ENCODE measurements at places on chromosomes 11 and 22.

DNA sequence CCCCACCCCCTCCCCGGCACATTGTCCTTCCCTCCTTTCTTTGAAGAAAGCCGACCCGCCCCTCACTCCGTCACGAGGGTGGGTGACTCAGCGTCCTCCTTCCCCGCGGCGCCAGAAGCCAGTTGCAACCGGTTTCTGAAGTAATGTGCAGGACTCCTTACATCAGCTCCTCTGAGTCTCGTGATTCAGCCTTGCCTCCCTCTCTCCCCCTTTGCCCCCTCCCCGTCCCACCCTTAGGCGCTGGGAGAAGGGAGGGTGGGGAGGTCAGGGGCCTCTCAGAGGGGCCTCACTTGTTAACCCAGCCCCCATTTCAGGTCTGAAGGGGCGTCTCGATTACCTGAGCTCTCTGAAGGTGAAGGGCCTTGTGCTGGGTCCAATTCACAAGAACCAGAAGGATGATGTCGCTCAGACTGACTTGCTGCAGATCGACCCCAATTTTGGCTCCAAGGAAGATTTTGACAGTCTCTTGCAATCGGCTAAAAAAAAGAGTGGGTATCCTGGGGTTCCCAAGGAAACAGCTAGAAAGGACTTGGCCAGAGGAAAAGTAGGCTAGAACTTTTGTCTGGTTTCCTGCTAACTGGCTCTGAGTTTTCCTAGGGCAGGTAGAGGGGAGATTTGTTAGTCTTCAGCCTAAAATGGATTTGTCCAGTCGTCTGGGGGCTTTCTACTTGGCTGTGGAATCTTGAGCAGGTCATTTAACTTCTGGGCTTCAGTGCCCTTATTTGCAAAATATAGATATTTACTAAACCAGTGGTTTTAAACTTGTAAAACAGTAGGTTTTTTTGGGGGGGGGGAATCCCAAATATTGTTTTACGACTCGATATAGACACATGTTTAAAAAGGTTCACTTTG is 1.1 kb downstream of the SLC3A2 start:
- peak; percentile 83 for DNase-seq

- DNase-seq: no peak
Measured at GRCh38 chr11:110085255-110085838, 7.8 kb upstream of the ZC3H12C start.

- DNase-seq: no peak
Measured at GRCh38 chr22:31826443-31826842, 72.6 kb downstream of the DEPDC5 start.

- DNase-seq: no peak
Measured at GRCh38 chr11:109747839-109748238, 325.8 kb downstream of the C11orf87 start.

- DNase-seq: no peak
Measured at GRCh38 chr22:46119729-46120419, 30.5 kb upstream of the PPARA start.

- DNase-seq: no peak
Measured at GRCh38 chr11:126573325-126573978, 218.0 kb downstream of the ST3GAL4 start.

- DNase-seq: no peak
Measured at GRCh38 chr11:57641011-57641807, 8.5 kb downstream of the YPEL4 start.

- DNase-seq: no peak
Measured at GRCh38 chr11:106381895-106382294, 304.4 kb downstream of the AASDHPPT start.

GRCh38 chr11:63683133-63683991 is 2.1 kb downstream of the RTN3 start:
- DNase-seq: no peak

- no peak for DNase-seq
Measured at GRCh38 chr22:39129081-39129480, 23.4 kb downstream of the CBX7 start.

DNA sequence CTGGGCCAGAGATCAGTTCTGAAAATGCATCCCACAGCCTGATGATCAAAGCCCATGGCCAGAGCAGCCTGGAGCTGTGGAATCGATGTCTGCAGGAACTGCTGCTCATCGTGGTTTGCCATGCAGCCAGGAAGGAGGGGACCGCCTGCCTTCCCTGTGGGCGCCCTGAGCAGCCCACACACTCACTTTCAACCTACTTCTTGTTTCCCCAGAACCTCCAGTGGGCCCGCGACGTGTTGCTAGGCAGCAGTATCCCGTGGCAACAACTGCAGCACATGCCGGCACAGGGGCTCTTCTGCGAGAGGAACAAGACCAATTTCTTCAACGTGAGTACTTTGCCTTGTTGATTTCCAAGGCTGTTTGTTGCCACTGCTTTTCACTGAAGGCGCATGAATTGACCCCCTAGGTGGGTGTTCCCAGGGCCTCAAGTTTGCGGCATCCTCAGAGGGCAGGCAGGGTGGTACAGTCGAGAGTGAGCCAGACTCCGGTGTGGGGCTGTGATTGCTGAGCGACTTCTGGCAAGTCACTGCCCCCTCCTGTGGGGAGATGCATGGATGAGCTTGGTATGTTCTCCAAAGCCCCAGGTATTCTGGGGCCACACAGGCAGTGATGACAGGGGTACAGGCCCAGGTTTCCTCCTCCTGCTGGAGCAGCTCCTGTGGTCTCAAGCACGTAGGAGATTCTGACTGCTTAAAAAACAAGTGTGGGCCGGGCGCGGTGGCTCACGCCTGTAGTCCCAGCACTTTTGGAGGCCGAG is 47.0 kb upstream of the SUSD2 start:
- no peak for DNase-seq

GRCh38 chr11:120778685-120779490 is 245.0 kb upstream of the TBCEL start:
- DNase-seq: no peak

- no peak for DNase-seq
Measured at GRCh38 chr11:36230779-36231699, 58.2 kb downstream of the COMMD9 start.

- DNase-seq: peak; percentile 75
Measured at GRCh38 chr22:32644252-32645100, 157.0 kb upstream of the TIMP3 start.

- no peak for DNase-seq
Measured at GRCh38 chr11:27411328-27411727, 48.3 kb upstream of the CCDC34 start.

DNA sequence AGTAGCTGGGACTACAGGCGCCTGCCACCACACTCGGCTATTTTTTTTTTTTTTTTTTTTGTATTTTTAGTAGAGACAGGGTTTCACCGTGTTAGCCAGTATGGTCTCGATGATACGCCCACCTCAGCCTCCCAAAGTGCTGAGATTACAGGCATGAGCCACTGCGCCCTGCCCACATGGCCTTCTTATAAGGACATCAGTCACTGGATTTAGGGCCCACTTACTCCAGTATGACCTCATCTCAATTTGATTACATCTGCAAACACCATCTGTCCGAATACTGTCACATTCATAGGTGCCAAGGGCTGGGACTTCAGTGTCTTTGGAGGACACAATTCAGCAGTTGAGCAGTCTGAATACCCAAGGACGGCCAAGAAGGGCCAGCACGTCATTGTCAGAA is 8.2 kb upstream of the PRR5 start:
- DNase-seq: no peak

DNA sequence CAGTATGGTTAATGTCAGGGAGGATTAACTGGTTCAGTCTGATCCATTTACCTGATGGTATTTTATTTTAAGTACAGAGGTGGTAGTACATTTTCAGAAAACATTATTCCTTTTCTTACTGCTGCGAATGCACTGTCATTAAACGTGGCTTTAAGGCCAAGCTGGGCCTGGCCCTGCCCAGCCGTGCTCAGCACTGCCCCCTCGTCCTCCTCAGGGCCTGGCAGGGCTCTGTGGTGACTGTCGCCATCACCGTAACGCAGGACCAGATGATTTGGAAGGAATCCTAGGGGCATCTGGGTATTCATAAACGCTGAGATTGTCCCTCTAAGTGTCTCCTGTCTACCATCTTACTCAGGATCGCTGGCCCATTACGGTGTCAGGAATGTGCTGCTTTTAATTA is 302.0 kb downstream of the TBC1D22A start:
- DNase-seq: peak; percentile 11

DNA sequence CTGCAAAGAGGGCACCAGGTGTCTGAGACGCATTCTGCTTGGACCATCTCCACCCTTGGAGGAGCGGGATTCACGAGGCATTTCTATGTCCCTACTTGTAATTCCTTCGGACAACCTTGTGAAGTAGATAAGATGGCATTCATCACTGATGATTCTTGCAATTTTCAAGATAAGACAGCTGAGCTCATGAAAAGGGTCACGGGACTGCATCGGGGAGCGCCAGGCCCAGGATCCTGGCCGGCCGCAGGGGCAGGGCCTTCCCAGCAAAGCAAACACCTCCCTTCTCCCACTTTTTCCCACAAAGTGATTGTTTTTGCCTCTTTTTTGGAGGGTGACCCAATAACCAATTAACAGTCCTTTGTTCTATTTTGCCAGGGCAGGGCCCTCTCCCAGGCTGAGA is 8.4 kb downstream of the LIF start:
- DNase-seq: no peak

DNA sequence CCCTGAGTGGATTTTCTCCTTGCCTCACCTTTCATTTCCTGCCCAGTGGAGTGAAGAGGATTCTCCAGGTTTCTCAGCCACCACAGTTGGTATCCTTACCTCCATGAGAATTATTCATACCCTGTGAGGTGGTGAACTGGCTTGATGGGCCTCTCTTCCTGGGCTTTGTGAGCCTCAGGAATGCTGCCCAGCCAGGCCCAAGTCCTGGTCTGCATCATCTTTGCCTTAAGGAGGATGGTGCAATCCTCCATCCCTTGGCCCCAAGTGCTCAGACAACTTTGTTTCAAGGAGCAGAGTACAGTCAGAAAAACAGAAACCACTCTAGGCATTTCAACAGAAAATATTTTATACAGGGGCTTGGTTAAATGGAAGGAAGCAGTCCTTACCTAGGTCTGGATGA is 114.2 kb upstream of the CADM1 start:
- no peak for DNase-seq

DNA sequence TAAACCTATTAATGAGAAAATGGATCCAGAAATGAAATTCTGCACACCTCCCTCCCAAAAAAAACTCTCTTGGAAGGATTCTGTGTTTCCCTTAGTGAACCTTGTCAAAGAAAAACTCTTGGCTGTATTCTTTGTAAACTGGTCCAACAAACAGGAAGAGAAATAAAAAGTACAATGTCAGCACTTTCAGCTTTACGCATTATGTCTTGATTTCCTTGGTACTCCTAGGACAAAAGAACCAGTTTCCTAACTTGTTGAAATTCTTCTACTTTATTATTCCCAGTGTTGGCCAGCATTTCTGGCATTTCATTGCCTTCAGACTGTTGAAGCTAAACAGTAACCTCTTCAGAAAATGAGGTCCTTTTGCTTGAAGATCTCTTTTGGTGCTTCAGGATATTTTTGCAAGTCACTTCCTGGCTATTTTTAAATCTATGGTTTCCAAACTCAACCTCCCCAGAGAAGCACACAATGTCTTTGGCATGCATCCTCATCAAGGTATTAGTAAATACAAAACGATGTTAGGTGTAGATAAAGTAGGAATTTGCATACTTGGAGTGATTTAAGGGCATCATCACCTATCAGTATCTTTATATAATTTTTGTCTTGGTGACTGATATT is 342.7 kb downstream of the AASDHPPT start:
- DNase-seq: no peak

DNA sequence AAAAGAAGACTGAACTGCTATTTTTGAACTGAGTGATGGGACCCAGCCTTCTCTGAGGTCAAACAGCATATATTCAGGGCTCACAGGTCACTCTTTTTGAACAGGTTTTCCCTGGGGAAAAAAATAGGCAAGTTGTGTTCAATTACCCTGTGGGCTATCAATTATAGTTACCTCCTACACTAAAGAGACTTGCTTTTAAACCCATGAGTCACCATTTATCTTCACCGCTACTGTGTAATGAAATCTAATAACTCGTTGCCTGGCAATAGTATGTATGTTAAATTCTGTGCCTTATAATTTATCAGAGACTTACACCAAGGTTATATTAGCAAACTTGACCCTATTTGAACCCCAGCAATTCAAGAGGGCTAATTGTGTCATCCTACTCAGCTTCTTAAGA is 98.5 kb downstream of the CYP2R1 start:
- DNase-seq: no peak

- DNase-seq: no peak
Measured at GRCh38 chr11:17890325-17890724, 122.5 kb downstream of the SERGEF start.

DNA sequence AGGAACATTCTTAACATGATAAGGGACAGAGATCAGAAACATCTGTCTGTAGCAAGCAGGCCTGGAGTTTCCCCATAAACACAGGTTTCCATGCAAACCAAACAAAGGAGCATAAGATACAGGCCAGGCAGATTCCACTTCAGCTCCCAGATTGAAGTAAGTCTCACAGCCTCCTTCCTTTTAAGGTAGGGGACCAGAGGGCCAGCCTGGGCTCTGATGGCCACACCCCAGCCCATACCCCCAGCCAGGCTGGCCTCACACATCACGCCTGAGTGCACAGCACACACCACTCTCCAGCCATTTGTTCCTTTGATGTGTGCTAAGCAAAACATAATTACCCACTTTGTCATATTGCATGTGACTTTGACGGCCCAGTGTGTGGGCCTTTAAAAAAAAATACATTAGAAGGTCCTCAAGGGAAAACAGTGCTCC is 518.7 kb downstream of the NTM start:
- DNase-seq: no peak

- no peak for DNase-seq
Measured at GRCh38 chr11:130092661-130093060, 23.0 kb downstream of the APLP2 start.

DNA sequence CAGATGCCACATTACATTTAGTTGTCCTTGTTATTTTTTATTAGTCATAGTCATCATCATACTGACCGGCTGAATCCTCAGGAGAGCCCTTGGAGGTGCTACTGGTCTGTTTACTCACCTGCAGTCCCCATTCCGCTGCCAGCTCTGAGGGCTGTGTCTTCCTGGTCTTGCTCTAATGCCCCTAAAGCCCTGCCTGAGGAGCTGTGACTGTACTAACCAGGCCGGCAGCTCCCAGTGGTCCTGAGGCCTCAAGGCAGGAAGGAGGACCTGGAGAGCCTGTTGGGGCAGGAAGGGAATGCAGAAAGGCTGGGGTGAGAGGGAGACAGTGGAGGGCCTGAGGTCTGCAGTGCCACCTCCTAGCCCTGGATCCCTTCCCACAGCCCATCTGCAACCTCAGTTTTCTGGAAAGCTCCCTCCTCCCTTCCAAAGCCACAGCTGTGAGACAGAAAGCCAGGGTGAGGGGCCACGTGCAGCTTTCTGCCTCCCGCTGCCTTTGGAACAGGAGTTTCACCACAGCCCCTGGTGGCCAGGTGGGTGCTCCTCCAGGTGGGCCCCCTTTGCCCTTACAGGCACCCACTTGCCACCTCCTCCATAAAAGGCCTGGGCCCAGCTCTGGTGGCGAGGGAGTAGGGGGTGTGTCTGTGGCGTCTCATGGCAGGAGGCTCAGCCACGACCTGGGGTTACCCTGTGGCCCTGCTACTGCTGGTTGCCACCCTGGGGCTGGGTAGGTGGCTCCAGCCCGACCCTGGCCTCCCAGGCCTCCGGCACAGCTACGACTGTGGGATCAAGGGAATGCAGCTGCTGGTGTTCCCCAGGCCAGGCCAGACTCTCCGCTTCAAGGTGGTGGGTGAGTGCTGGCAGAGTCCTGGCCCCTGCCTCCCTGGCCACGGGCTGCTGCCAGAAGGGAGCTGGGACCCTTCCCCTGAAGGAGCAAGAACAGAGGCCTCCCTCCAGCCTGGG is at the start of gene ZP1:
Gene ZP1, plus strand, starts transcription at position 632 of the 960 bp plus-strand sequence. Its CDS starts 20 bp downstream, at position 652.
- DNase-seq: peak; percentile 40
